Sciatic nerve (tissue), 2 donors: ENCODE measurements at places on chromosomes 5 and 9. TPM values are rescaled to one million over a fixed set of nuclear protein-coding genes. Genes with fewer than 3 reads are reported as not detected.

SAXO1 gene
- 0.49 TPM for total RNA-seq

- DNase-seq: no peak
Measured at GRCh38 chr9:98069551-98069950, 13.0 kb downstream of the NANS start.

FRMD3 gene
- 38.1 TPM for total RNA-seq

CA9 gene
- total RNA-seq: not detected

PKD2L2 gene
- not detected for total RNA-seq

DNA sequence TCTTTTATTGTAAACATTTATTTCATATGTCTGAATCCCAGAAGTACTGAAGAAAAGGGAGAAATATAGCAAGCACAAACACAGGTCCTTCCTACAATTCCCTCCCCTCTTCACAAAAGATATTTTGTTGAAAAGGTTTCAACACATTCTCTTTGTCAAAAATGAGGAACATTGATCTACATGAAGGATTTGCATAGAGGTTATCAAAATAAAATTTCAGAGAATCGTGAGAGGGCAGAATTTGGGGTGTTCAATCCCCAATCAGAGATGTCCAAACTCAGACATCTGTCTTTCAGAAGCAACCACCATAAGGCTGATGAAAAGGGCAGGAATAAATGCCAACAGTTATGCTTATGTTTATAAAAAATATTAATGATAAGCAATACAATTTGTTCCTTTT lies 69.2 kb downstream of the MARCHF3 start:
- DNase-seq: no peak

- DNase-seq: no peak
Measured at GRCh38 chr9:122097679-122098315, 4.7 kb upstream of the TTLL11 start.

DNA sequence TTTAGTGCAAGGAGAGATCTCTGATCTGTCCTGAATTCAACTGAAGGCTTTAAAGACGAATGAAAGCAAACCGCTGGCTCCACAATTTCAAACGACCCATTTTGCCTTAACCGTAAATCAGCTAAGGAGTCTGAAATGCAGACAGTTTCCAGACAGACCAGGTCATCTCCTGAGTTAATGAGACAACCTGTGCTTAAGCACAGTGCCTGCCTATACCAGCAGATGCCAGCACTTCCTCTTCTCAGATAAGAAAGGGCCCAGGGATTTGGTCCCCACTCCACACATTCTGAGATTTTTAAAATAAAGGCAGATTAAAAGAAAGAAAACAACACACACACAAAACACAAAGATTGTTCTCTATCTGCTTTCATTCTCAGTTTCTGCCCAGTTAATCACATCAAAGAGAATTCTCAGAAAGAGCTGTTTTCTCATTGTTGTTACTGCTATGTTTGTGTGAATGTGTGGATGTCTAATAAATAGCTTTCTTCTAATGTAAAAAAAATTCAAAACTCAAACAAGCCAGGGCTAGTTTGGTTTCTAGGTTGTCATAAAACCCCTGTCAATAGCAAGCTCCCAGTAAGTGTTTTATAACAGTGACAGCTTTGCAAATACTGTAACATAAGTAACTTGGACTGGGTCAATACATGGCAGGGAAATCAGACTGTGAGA lies 157.7 kb upstream of the SLC24A2 start:
- DNase-seq: no peak
